ENCODE measurements at places on chromosomes 4 and X.

GRCh38 chr4:85452058-85452731 is 22.8 kb upstream of the ARHGAP24 start:
- no peak for DNase-seq

- DNase-seq: no peak
These were observed 5.3 kb upstream of the PYURF start for GRCh38 chr4:88528861-88529260.

GRCh38 chr4:158530381-158530780 is 8.7 kb downstream of the RXFP1 start:
- no peak for DNase-seq

- no peak for DNase-seq
These were observed 30.2 kb upstream of the ELF2 start for GRCh38 chr4:139207247-139207646.

- no peak for DNase-seq
These were observed 26.6 kb downstream of the SNX25 start for GRCh38 chr4:185235843-185236503.

GRCh38 chr4:38157592-38157991 is 197.4 kb downstream of the PTTG2 start:
- no peak for DNase-seq

DNA sequence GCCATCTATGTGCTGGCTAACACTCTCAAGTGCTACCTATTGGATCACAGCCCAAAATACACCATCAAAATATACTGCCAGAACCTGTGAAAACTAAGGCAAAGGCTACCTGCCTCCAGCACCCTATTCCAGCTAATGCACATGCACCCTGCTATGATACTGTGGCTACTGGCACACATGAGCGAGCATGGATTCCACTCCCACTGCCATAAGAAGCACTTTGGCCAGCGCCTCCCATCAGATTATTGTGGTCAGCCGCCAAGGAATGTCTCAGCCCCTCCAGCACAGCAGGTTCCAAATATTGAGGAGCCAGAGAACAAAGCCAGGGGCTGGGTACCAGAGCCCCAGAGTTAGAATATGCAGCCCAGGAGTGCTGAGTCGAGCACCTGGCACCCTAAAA is 32.5 kb upstream of the TMPRSS11F start:
- no peak for DNase-seq

DNA sequence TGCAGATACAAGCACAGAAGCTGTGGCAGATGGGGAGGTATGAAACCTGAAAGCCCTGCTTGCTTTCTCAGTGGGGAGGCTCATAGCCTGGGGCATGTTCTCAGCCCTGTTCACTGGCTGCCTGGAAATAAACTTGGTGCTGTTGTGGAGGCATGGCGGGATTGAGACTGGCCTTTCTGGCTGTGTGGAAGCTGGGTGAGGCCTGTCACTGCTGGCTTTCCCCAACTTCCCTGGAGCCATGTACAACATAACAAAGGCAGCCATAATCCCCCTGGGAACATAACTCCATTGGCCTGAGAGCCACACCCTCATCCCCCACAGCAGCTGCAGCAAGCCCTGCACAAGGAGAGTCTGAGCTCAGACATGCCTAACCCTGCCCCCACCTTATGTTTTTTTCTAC is 237.7 kb upstream of the TLL1 start:
- DNase-seq: no peak

DNA sequence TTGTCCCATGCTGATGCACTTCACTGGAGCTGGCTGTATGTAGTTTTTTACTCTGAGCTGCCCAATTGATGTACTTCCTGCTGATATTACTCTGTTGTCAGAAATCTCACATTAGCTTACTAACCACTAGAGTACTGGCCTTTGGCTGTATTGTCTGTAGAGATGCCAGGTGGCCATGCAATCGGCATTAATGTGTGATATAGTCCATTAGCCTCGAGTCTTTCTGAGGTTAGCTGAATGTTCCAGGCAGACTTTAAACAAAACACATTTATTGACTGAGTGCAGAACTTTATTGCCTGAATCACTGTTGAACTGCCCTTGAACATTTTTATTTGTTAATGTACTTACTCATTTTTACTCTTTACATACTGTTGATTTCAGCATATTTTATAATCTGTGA is 335.2 kb downstream of the PCDH10 start:
- no peak for DNase-seq

DNA sequence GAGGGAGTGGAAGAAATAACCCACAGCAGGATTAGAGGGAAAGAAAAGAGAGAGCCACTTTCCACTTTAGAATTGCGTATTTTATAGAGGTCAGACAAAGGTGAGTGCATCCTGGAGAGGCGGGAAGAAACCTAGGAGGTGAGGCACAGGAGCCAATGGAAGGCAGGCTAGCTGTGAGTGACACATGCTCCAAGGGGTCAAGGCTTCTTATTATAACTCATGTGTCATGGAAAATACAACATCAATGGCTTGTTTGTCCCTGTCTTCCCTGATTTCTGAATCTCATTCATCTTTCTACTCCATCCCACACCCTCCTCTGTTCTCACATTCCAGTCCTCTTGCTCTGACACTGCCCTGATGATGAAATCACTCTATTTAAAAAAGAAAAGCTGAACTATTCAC is 14.4 kb downstream of the ANXA3 start:
- DNase-seq: no peak

GRCh38 chr4:120919358-120919757 is 3.2 kb downstream of the PRDM5 start:
- DNase-seq: no peak

DNA sequence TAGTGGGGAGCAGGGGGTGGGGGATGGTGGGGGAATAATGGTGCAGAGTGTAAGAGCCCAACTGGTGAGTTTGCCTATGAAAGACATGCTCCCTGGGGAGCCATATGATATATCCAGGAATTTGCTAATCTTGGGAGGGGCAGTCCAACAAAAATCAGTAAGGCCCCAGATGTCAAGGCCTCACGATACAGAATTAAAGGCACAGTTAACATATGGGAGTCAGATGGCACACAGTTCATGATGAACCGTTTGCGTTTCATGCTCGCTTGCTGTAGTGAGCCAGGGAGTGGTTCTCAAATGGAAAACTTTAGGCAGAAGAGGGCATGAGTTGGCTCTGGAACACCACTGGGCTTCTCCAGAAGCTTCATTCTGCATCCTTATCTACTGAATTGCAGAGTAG is 33.9 kb upstream of the VCX2 start:
- DNase-seq: no peak

GRCh38 chr4:133694416-133694815 is 507.2 kb downstream of the PABPC4L start:
- no peak for DNase-seq
